Posterior vena cava (tissue), 2 donors: ENCODE measurements at places on chromosomes 5 and 9. TPM values are rescaled to one million over a fixed set of nuclear protein-coding genes. Genes with fewer than 3 reads are reported as not detected.

DNA sequence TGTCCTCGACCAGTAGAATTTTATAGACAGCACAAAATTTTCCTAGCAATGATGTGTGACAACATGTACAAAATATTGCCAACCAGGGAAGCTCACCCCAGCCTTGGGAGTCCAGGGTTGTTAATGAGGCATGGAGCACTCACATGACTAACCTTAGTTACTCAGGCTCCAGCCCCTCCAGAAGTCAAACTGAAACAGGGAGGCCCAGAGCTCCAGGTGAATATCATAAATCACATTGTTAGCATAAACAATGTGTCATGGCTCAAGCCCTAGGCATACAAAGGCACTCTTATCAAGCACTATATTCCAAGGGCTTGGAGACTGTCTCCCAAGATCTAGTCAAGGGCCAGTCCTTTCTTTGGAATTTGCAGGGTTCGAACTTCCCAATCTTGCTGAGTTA, 44.4 kb downstream of the TNFAIP8 start:
- no peak for DNase-seq

- peak; percentile 45 for DNase-seq
These were observed 16.2 kb downstream of the LHX6 start for GRCh38 chr9:122212473-122213004.

The RELL2 gene
- 2.5 TPM for total RNA-seq

- no peak for DNase-seq
These were observed 129.0 kb downstream of the PIK3R1 start for GRCh38 chr5:68344447-68345111.

DNA sequence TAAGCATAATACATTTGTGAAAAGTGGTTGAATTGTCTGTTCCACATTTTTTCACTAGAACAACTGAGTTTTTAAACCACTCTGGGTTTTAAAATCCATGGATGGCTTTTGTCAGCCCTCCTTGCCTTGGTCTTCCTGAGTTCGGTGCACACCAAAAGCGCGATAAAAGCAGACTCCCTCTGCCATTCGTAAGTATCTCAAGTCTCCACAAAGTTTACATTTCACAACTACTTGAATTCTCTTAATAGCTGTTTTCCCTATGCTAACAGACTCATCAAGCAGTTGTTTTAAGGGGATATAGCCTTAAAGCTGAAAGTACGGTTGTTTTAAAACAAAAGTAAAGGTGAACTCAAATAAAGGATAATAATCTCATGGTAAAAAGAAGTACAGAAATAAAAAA, 52.9 kb downstream of the GLIS3 start:
- no peak for DNase-seq

- DNase-seq = no peak
These were observed 14.0 kb upstream of the GPR151 start for GRCh38 chr5:146529984-146530383.

- no peak for DNase-seq
These were observed 25.1 kb upstream of the CD180 start for GRCh38 chr5:67221487-67222242.

The PTGER4 gene
- 10.1 TPM for total RNA-seq

GRCh38 chr5:38845526-38846378, at the start of gene OSMR:
Gene OSMR, plus strand, starts transcription at chr5:38846012. Its CDS starts 23,033 bp downstream, at chr5:38869045.
- peak; percentile 98 for DNase-seq

GRCh38 chr9:136562746-136563495, 17.1 kb upstream of the NOTCH1 start:
- no peak for DNase-seq

GRCh38 chr9:121620777-121621449, 30.5 kb upstream of the DAB2IP start:
- DNase-seq = no peak

GRCh38 chr9:109859447-109859846, 79.4 kb downstream of the PALM2AKAP2 start:
- no peak for DNase-seq

- no peak for DNase-seq
These were observed 43.3 kb upstream of the NDFIP1 start for GRCh38 chr5:142065273-142065672.

GRCh38 chr9:20437476-20437875, 184.8 kb downstream of the MLLT3 start:
- no peak for DNase-seq
